B cell (primary cell): ENCODE measurements at places on chromosomes 4 and X. TPM values are rescaled to one million over a fixed set of nuclear protein-coding genes. Genes with fewer than 3 reads are reported as not detected.

Gene TRPC5OS
- not detected in 2 replicates for total RNA-seq

Gene NEUROG2
- not detected in 2 replicates for total RNA-seq

DNA sequence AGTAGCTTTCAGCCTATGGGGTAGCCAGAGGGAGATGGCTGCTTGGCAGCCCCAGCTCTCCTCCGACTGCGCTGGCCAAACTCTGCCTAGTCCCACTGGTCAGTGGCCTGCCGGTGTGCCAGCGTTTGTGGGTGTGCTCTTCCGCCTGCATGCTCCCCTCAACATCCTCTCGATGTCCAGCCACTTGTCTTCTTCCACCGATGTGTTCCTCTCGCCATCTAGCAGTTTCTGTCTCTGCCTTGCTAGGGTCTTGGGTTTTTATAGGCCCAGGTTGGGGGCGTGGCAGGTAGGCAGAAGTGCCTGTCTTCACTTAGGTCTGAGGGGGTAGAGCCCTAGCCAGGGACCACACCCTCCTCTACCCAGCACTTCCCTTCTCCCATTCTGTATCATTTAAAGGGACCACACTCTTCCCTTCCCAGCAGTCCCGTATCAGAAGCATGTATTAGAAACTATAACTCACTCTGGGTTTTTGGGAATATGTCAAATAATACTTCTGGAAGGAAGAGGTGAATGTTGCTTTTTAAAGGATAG lies 124.4 kb downstream of the KDM6A start:
- no peaks in the 10 kb centered on the region for H3K27me3 ChIP-seq
- no peak for DNase-seq
- H3K4me1 ChIP-seq = peaks cover 39% of the 10 kb centered on the region
- H3K27ac ChIP-seq = peak overlapping the region; percentile 34
- H3K4me3 ChIP-seq = no peak overlapping the region
- H3K36me3 ChIP-seq = no peaks in the 10 kb centered on the region

DNA sequence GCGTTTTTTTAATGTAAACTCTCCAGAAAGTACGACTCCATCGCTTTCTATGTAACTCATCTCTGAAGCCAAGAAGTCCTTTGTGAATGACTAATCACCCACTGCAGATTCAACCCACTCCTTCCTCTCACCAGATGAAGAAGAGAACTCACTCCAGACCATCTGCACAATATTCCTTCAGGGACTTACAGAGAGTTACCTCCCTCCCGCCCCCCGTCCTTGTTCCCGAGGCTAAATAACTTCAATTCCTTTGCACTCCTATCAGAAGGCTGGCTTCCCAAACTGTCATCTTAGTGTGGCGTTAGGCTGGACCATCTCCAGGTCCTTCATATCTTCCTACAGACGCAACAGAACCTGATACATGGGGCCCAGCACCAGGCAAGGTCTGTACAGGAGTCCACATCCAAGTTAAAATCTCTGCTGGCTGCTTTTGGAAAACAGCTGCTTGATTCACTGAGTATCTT lies 82.4 kb downstream of the AFAP1 start:
- no peaks in the 10 kb centered on the region for H3K36me3 ChIP-seq
- no peak overlapping the region for H3K27ac ChIP-seq
- no peaks in the 10 kb centered on the region for H3K27me3 ChIP-seq
- DNase-seq = no peak

Gene PPEF2
- 0.07 and 0.24 TPM in 2 replicates for total RNA-seq

GRCh38 chr4:184851886-184852285 lies 26.1 kb upstream of the ACSL1 start:
- H3K4me1 ChIP-seq = peaks cover 36% of the 10 kb centered on the region
- H3K27me3 ChIP-seq = no peaks in the 10 kb centered on the region
- H3K27ac ChIP-seq = no peak overlapping the region
- no peaks in the 10 kb centered on the region for H3K36me3 ChIP-seq

- H3K4me3 ChIP-seq = no peak overlapping the region
- no peak overlapping the region for H3K27ac ChIP-seq
- H3K36me3 ChIP-seq = no peaks in the 10 kb centered on the region
- no peaks in the 10 kb centered on the region for H3K27me3 ChIP-seq
These were observed 943.0 kb upstream of the PRKX start for GRCh38 chrX:4656419-4656818.

- H3K27me3 ChIP-seq = no peaks in the 10 kb centered on the region
- no peak overlapping the region for H3K27ac ChIP-seq
- no peaks in the 10 kb centered on the region for H3K4me1 ChIP-seq
- no peak for DNase-seq
- no peaks in the 10 kb centered on the region for H3K36me3 ChIP-seq
These were observed 276.8 kb downstream of the ZNF674 start for GRCh38 chrX:46268412-46268811.

DNA sequence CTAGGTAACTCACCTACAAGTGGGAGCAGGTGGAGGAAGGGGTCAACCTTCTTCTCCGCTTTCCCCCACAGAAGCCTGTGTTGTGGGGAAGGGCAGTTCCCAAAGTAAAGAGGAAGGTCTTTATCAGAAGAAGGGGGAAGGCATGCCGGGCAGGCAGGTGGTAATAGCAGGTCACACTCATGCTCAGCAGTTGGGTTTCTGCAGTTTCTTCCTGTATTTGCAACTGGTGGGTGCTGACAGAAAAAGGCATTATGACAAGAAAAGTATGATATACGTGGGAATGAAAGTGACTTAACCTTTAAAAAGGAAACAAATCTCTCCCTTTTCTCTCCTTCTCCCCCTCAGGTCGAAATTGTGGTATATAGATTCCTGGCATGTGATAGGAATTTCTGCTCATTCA lies 3.7 kb downstream of the MTMR1 start:
- H3K36me3 ChIP-seq = peaks cover 26% of the 10 kb centered on the region
- peaks cover 49% of the 10 kb centered on the region for H3K4me1 ChIP-seq
- H3K4me3 ChIP-seq = no peak overlapping the region
- DNase-seq = peak; percentile 57

Gene RPL9
- total RNA-seq = 2,031 and 2,048 TPM in 2 replicates

DNA sequence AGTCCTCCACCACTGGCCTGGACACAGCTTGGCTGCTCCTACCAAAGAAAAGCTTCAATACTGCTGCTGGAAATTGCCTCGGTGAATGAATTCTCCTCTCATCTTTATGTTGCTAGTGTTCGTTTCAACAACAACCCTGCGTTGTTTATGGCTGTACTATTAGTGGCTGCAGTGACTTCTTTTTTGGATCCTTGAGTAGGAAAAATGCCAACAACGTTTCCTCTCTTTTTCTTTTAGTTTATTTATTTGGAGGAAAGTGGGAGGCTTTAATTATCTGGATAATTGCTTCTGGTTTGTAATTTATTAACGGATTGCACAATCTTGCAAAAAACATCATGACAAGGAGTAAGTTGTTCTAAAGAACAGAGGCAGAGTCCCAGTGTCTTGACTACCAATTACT lies 464.1 kb upstream of the TRAM1L1 start:
- DNase-seq = no peak
- no peaks in the 10 kb centered on the region for H3K36me3 ChIP-seq
- H3K27ac ChIP-seq = no peak overlapping the region
- no peak overlapping the region for H3K4me3 ChIP-seq
- H3K27me3 ChIP-seq = no peaks in the 10 kb centered on the region
- no peaks in the 10 kb centered on the region for H3K4me1 ChIP-seq

DNA sequence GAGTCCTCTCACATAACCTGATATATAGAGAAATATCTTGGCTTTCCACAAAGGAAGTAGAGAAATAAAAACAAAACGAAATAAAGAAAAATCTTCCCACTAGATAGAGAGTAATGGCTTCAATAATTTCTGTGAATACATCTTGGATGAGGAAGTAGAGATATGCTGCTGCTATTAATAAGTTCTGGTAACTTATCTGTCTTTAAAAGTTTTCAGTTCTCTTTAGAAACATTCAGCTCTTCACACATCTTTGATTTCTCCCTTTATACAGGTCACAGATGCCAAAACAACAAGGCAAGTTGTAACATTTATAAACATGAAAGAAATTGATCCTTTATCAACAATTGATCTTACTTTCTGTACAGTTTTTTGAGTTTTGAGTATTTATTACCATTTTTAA lies 615.8 kb downstream of the TRAM1L1 start:
- no peaks in the 10 kb centered on the region for H3K27me3 ChIP-seq
- no peaks in the 10 kb centered on the region for H3K4me1 ChIP-seq
- no peak overlapping the region for H3K27ac ChIP-seq
- no peaks in the 10 kb centered on the region for H3K36me3 ChIP-seq
- no peak for DNase-seq
- no peak overlapping the region for H3K4me3 ChIP-seq

DNA sequence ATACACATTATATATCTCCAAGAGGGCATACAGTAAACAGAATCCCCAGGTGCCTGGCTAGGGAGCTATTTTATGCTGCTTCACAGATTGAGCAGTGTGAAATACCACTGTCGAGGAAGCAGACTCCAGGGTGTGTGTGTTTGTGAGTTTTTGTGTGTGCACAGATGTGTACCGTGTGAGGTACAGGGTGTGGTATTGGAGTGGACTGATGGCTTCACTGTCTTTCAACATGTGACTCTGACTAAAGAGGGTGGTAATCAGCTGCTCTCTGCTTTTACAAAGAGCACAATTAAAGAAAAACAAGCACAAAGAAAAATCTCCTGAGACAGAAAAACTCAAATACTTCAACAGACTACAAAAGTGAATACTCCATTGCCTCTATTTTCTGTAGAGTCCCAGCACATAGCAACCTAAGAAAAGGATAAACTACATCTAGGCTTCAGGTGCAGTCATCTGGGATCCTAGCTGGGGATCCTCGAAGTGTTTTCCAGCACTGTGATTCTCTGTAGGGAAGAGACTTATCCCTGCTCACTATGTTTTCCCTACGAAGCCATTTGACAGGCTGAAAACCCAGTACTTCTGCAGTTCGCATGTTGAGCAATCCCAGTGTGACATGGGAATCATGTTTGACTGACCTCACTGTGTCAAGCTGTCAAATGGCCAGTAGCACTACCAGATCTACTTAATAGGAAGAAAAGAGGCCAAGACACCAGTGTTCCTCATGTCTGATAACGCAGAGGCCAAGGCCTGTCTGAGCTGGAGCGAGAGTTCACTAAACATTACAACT lies 100.3 kb downstream of the CDS1 start:
- no peaks in the 10 kb centered on the region for H3K27me3 ChIP-seq
- H3K27ac ChIP-seq = no peak overlapping the region
- H3K4me1 ChIP-seq = no peaks in the 10 kb centered on the region
- no peak for DNase-seq

- DNase-seq = no peak
- no peaks in the 10 kb centered on the region for H3K36me3 ChIP-seq
- H3K27me3 ChIP-seq = no peaks in the 10 kb centered on the region
- no peaks in the 10 kb centered on the region for H3K4me1 ChIP-seq
- no peak overlapping the region for H3K4me3 ChIP-seq
These were observed 444.7 kb upstream of the RPS6KA3 start for GRCh38 chrX:20711366-20711765.

DNA sequence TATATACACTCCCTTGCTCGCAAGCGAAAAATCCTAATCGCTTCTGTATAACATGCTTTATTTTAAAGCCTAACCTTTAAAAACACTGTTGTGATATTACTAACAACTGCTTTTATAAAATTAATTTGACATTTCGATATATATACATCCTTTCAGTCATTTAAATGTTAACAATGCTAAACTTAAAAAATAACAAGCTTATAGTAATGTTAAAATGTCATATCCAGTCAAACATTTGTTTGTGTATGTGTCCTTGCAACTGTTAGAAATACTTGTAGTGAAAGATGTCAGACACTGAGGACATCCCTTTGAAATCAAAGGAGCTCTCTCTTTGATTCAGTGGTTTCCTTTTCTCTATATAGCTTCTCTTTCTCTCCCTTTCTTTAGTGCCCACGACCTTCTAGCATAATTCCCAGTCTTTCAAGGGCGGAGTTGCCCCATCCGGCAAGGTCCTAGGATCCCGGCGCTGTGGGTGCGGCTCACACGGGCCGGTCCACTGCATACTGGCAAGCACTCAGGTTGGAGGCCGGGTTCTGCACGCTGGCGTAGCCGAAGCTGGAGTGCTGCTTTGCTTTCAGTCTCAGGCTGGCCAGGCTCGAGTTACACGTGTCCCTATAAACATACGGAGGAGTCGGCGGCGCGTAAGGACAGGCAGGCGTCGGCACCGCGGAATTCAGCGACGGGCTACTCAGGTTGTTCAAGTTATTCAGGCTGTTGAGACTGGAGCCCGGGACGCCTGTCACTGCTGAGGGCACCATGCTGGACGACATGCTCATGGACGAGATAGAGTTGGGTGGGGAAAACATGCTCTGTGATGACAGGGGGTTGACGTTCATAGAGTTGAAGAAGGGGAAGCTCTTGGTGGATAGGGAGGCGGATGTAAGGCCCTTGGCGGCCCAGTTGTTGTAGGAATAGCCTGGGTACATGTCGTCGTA lies 5.0 kb downstream of the PITX2 start:
- H3K27me3 ChIP-seq = peaks cover 82% of the 10 kb centered on the region
- H3K4me1 ChIP-seq = peaks cover 22% of the 10 kb centered on the region
- H3K27ac ChIP-seq = no peak overlapping the region
- no peak overlapping the region for H3K4me3 ChIP-seq
- no peak for DNase-seq
- no peaks in the 10 kb centered on the region for H3K36me3 ChIP-seq

GRCh38 chrX:23900220-23900797 lies 7.4 kb downstream of the APOO start:
- H3K27ac ChIP-seq = no peak overlapping the region
- no peak overlapping the region for H3K4me3 ChIP-seq
- H3K4me1 ChIP-seq = peaks cover 9% of the 10 kb centered on the region
- DNase-seq = no peak

GRCh38 chrX:31228415-31228832 lies 156.6 kb upstream of the FTHL17 start:
- H3K4me1 ChIP-seq = peaks cover 15% of the 10 kb centered on the region
- peak overlapping the region; percentile 77 for H3K27ac ChIP-seq
- no peaks in the 10 kb centered on the region for H3K27me3 ChIP-seq
- H3K36me3 ChIP-seq = no peaks in the 10 kb centered on the region
- no peak for DNase-seq
- H3K4me3 ChIP-seq = peak overlapping the region; percentile 22

GRCh38 chr4:181701214-181701613 lies 542.0 kb upstream of the TENM3 start:
- H3K4me3 ChIP-seq = no peak overlapping the region
- H3K4me1 ChIP-seq = no peaks in the 10 kb centered on the region
- H3K36me3 ChIP-seq = no peaks in the 10 kb centered on the region
- no peak overlapping the region for H3K27ac ChIP-seq
- no peaks in the 10 kb centered on the region for H3K27me3 ChIP-seq

- peaks cover 8% of the 10 kb centered on the region for H3K27me3 ChIP-seq
- no peak for DNase-seq
- H3K4me1 ChIP-seq = no peaks in the 10 kb centered on the region
- no peak overlapping the region for H3K4me3 ChIP-seq
- H3K36me3 ChIP-seq = no peaks in the 10 kb centered on the region
These were observed 78.0 kb downstream of the NAA11 start for GRCh38 chr4:79247695-79248394.
